ENCODE measurements at places on chromosomes 13 and 19. TPM values are rescaled to one million over a fixed set of nuclear protein-coding genes. Genes with fewer than 3 reads are reported as not detected.

DNA sequence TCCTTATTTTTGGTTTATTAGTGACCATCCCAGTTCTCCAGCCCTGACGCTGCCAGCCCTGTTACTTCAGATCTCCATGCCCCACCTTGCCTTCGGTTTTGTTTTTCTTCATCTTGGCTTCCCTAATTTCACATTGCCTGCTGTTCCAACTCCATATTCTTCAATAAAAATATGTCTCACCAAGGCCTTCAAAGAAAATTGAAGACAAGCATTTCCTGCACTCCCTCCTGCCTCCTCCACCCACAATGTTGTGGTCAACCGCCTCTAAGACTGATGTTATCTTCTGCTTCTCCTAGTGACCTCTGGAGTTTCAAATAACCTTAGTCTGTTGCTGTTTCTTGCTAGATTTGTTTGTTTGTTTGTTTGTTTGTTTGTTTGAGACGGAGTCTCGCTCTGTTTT lies 14.6 kb downstream of the PLD3 start:
- DNase-seq: no peak

- peak; percentile 93 for DNase-seq
Measured at GRCh38 chr19:51887522-51888498, at the start of gene ZNF577. TSS of gene ZNF577 (minus strand) at chr19:51887951. CDS start at chr19:51880382, 7,569 bp downstream.

DNA sequence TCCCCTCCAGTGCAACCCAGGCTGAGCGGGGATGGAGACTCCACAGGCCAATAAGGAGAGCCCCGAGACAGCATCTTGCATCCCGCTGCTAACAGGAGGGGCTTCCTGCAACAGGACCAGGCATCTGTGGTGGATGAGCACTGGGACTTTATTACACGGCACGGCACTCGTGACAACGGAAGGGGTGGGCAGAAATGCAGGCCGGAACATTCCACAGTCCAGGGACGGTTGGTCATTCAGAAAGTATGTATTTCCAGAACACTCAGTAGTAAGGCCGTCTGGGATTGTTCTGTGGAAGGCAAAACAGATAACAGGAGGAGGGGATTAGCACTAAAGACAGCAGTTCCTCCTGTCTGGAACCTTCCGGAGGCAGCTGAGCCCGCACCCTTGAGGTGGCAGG lies 3.3 kb upstream of the TM6SF2 start:
- DNase-seq: no peak

ZNF723 gene
- not detected for total RNA-seq

DNA sequence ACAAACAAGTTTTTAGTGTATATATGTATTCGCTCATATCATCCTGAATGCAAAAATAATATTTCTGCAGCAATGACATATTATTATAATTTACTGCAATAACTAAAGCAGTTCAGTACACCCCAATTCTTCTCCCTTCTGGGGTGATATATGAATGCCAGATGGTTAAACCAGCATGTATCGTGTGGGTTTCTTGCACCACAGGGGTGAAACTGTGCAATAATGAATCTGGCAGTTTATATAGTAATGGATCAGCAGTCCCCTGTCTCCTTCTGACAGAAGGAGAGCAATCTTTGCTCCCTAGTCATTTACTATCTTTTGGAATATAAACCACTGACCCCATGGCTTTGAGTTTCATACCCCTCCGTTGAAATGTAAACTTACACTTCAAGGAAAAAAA lies 228.6 kb upstream of the KLHL1 start:
- DNase-seq: no peak

- DNase-seq: no peak
Measured at GRCh38 chr13:91639330-91639729, 240.9 kb downstream of the GPC5 start.

- no peak for DNase-seq
Measured at GRCh38 chr19:45354241-45354842, 13.8 kb downstream of the KLC3 start.

GRCh38 chr19:10069046-10069445 lies 17.1 kb upstream of the SHFL start:
- DNase-seq: peak; percentile 61

PNMA8B gene
- 0.06 TPM for total RNA-seq

RFPL4AL1 gene
- 54.4 TPM for total RNA-seq

GRCh38 chr19:43667126-43667875 lies 2.7 kb downstream of the PLAUR start:
- no peak for DNase-seq

SLC17A7 gene
- total RNA-seq: not detected

GRCh38 chr13:27570906-27571305 lies 49.4 kb downstream of the LNX2 start:
- DNase-seq: no peak

- no peak for DNase-seq
Measured at GRCh38 chr13:80011448-80012212, 329.3 kb downstream of the SPRY2 start.

DNA sequence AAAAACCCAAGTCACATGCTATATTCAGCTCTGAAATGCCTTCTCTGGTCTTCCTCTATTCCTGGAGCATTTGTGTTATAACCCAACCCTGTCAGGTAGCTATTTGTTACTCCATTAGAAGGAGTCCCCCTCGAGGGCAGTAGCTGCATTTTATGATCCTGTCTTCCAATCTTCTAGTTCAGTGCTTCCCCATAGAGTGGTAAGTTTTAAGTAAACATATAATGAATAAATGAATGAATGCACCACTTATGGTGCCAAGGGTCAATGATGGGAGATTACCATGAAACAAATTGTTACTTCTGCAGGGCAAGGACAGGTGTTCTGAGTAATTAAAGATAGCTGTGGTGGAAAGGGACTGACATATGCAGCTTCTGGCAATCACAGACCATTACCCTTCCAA lies 4.0 kb downstream of the RASL11A start:
- no peak for DNase-seq

- no peak for DNase-seq
Measured at GRCh38 chr13:108451121-108451520, 178.3 kb upstream of the MYO16 start.

DNA sequence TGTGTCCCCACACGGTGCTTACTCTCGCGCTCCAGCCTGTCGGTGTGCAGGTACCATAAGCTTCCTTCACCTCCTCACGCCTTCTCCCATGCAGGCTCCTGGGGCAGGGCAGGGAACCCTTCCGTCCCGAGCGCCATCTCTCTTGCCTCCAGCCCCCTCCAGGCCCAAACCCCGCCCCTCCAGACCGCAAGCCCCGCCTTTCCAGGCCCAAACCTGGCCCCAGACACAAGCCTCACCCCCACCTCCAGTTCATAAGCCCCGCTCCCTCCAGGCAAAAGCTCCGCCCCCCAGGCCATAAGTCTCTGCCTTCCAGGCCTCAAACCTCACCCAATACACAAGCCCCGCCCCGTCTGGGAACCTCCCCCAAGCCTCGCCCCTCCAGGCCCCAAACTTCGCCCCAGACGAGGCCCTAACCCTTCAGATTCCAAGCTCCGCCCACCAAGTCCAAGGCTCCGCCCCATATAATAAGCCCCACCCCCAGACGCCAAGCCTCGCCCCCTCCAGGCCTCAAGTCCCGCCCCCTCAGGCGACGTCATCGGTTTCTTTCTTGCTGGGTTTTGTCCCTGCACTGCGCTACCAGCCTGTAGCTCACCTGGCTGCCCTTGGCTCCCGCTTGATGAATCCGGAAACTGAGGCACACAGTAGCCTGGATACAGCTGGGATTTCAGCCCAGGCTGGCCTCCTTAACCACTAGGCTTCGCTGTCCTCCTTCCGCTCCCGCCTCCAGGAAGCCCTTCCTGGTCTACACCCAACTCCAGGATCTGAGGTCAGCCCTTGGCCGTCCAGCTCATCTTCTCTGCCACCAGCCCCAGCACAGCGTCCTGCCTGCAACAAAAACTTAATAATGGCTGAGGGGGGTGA lies 16.1 kb downstream of the MKNK2 start:
- peak; percentile 36 for DNase-seq

FGF9 gene
- total RNA-seq: 0.60 TPM

NKG7 gene
- total RNA-seq: not detected

DNA sequence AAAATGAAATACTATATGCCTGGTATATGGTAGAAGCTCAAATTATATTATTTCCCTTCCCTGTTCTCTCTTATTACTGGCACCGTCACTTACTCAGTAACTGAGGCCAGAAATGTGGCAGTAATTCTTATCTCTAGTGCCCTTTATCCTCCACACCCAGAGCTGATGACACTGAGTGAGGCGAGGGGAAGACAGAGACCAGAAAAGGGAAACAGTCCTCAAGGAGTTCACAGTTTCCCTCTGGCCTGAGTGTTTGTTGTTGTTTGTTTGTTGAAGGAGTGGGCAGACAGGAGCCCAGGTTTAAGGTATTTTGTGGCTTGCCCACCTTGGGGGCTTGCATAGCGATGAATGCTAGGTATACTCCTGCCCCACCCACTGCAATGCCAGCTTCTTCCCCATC lies 101.5 kb upstream of the FNDC3A start:
- DNase-seq: no peak

CAPNS1 gene
- total RNA-seq: 122 TPM

PALM3 gene
- 0.46 TPM for total RNA-seq

MPV17L2 gene
- 67.4 TPM for total RNA-seq

- no peak for DNase-seq
Measured at GRCh38 chr19:31520633-31521032, 171.4 kb upstream of the TSHZ3 start.

GRCh38 chr13:60936281-60936680 lies 479.4 kb downstream of the PCDH20 start:
- DNase-seq: no peak

DNA sequence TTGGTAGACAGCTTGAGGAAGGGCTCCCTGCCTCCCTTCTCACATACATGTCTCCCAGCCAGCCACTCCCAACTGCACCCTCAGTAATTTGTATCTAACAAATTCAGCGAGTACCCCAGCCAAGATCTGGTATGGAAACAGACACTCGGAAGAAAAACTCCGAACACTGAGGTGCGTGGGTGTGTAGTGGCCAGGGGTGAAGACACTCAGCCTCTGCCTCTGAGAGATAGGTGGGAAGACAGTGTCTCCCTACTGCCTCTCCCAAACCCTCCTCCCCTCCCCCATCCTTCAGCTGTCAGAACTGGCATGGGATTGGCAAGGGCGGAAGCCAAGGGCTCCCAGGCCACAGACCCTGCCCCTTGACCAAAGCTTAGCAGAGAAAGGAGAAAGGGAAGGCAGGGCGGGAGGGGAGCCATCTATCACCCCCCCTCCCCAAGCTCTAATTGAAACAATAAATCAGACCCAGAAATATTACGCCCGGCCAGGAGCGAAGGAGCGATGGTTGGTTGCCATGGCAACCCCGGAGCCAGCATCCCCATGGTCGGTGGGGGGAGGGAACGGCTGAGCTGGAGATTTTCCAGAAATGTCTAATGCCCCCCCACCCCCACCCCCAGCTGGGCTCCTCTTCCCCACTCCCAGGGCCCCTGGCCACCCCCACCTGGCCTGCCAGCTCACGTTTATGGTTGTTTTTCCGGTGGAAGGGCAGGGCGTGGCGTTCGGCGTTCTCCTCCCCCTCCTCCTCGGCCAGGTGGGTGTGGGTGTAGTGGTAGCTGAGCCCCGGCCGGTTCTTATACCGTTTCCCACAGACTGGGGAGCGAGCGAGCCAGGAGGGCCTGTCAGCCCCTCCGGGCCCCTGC lies 7.0 kb downstream of the DPF1 start:
- no peak for DNase-seq

DNA sequence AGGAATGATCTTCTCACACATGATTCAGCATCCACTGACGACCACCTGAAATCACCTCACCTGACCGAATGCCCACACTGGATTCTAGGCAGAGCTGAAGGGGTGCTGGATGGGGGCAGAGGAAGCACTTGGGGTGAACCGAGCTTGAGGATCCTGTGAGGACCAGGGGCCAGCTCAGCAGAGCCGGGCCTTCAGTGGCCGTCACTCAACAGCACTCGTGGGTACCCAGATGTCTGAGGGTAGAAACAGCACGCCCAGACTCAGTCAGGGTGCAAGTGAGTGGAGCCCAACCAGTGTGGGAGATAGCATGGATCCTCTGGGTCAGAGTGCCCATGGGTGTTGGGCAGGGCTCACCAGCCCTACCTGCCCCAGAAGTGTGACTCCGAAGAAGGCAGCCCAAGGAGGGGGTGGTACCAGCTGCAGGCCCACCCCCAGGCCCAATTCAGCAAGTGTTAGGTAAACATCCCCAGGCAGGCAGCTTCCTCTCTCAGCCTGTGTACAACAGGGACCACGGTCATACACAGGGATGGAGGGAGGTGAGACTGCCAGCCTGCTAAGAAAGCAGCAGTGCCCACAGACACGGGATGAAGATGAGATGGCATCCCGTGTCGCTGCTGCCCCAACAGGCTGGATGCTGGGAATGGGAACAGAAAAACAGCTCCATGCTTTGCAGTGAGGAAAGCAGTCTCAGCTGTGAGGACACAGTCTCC lies 16.6 kb downstream of the GJA3 start:
- no peak for DNase-seq

DNA sequence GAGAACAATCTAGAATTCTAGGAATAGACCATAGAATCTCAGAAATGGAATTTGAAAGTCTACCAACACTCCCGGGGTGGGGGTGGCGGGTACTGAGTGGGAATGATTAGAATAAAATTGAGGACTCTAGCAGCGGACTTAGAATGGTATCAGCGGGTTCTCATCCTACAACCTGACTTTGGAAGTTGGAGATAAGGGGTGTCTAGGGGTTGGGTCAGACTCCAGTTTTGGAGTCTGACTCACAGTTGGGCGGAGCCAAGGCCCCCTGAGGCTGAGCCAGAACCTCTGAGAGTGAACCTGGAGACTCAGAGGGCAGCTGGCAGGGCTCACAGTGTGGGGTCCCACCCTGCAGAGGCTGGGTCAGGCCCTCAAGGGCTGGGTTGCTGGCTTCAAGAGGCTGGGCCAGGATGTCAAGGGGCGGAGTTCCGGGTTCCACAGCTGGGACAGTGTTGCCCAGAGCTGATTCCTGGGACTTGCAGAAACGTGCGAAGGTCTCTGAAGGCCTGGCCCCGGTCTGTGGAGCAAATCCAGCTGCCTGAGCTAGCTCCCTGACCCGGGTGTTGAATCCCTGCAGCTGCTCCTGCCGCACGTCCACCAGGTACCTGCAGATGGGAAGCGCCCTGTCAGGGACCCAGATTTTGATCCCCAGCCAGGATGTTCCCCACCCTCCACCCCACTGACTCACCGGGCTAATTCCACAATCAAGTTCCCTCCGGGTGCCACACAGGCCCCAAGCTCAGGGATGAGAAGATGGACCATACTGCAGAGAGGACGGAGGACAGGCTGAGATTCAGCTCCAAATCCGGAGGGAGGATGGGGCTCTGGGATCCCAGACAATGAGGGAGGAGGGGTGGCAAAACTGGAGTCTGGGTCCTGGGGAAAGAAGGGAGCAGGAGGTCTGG lies 1.6 kb upstream of the TNNI3 start:
- DNase-seq: peak; percentile 92

GRCh38 chr19:47445937-47446402 lies 25.7 kb downstream of the SLC8A2 start:
- peak; percentile 68 for DNase-seq

DNA sequence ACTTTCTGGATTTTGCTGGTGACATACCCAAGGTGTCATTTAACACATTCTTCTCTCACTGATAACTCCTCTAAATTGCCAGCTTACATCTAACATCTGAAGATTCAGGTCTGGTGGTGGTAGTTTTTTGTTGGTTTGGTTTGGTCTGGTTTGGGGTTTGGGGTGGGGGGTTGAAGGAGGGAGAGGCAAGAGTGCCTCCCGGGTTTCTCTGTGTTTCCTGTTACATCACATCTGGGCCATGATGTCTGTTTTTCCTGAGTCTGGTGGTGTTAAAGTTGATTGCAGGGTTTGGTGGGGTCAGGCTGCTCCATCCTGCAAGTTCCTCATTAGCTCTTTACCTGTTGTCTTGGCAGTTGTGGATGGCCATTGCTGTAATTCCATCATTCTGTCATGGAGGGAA lies 155.8 kb upstream of the UBL3 start:
- no peak for DNase-seq

GRCh38 chr13:48853728-48854102 lies 122.0 kb upstream of the FNDC3A start:
- peak; percentile 75 for DNase-seq

Data from Daoy (cell line).